Activated naive CD4-positive, alpha-beta T cell treated with Interleukin-2 at 50 U/mL for 16 hours (primary cell): ENCODE measurements at places on chromosomes 7 and 10.
A peak's percentile ranks its signal among the peaks of the same experiment; 100 is the strongest.

- no peak for DNase-seq
Observed at GRCh38 chr7:70098905-70099672, 500.8 kb downstream of the AUTS2 start.

DNA sequence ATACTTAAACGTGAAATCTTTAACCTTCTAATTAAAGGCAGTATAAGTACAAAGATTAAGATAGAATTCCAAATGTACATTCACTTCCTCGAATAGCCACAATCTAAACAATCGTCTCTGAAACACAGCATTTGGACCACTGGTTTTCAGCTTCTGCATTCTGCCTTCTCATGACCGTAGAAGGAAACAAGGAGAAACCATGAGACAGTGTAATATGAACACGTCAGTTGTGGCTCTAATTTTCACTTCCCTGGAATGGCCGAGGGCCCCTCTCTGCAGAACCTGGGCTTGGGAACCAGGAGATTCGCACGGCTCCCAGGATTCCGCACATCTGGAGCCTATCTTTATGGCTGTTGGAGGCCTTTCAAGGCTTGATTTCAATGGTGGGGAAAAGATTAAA is 189.3 kb downstream of the KLF6 start:
- no peak for DNase-seq

GRCh38 chr7:20395104-20395503 is 64.4 kb downstream of the ITGB8 start:
- no peak for DNase-seq

DNA sequence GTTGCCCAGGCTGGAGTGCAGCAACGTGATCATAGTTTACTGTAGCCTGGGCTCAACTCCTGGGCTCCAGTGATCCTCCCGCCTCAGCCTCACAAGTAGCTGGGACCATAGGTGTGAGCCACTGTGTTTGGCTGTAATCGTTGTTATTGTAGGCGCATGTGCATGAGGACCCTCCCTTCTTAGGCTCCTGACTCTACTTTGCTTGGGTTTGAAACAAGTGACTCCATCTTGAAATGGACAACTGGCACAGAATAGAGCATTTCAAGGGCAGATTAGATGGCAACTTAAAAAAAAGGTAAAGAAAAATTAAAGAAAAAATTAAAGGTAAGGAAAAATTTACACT is 15.4 kb upstream of the GIMAP8 start:
- DNase-seq: no peak

DNA sequence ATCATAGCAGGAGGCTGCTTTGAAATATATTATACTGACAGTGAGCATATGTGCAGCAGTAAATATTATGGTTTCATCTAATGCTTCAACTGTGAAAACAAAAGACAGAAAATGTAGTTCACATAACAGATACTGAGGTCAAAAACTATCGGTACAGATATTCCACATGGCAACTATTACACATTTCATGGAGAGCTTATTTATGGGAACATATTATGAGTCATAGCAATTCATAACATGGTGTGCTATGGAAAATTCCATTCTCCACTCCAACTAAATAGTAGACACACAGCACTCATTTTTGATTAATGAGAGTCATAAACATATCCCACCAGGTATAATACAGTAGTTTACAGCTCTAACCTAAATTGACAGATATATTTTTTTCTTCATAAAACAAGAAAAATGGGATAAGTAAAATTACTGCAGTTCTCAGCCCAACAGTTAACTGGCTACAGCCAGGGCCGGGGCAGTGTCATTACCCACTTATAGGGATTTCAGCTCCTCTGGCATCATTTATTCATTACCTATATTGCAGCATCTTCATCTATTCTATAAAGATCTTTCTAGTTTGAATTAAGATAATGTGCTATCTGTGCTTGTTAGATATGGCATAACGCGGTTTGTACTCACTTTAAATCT is 475.6 kb upstream of the KLF6 start:
- no peak for DNase-seq

DNA sequence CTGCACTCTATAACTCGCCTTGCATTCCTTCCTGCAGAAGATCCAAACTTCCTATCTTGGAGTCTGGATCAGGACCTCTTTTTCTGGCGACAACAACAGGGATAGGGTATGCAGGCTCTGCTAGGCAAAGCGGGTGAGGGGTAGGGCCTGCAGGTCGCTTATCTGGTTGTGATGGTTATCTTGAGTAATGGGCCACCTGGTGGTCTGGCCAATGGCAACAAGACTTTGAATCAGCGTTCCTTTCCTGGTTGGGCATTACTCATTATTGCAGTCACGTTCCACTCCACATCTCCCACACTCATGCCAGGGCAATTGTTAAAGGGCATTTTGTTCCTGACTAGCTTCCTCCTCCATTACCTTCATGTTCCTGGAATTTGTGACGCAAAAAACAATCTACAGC is 48.4 kb upstream of the PLXDC2 start:
- no peak for DNase-seq

DNA sequence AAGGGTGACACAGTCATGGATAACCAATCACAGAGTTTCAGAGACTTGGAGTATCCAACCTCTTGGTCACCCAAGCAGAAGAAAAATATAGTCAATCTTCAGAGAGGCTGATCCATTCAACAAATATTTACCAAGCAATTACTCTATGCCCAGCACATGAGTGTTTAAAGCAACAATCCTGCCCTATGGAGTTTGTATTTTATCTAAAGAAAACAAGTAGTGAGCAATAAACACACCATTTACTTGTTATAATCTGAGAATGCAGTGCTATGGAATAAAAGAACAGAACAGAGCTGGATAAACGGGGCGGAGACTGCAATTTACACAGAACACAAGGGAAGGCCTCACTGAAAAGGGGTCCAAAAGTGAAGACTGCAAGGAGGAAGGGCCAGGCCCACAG is 63.8 kb downstream of the GRB10 start:
- no peak for DNase-seq

DNA sequence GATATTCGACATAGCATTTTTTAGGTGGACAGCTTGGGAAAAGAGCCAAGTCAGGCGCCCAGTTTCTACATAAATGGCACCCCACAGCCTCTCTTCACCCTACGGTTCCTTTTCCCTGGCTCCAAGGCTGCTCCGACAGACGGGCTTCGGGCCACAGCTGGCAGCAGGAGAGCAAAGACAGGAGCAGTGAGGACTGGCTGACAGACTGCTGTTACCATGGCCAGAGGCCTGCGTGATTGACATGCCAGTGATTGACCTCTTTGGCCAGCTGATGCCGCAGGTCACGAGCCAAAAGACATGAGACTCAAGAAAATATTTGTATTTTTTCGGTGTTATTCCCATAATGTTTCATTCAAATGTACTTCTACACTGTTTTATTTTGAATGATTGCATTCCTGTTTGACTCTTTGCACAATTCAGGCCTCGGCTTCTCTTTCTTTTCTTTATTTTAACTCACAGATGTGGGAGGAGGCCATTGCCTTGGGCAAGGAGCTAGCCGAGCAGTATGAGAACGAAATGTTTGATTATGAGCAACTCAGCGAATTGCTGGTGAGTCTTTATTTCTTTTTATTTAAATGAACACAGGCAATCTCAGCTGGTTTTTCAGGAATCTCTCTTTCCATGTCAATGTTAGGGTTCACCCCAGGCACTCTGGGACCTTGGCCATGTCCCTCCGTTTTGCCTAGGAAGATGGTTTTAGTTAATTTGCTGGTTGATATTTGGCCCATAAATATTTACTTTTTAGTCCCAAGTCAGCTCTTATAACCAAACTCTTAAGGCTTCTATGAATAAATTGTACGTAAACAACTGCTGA is 146.3 kb upstream of the NPS start:
- no peak for DNase-seq

- no peak for DNase-seq
Observed at GRCh38 chr10:8513155-8514147, 459.0 kb downstream of the GATA3 start.

DNA sequence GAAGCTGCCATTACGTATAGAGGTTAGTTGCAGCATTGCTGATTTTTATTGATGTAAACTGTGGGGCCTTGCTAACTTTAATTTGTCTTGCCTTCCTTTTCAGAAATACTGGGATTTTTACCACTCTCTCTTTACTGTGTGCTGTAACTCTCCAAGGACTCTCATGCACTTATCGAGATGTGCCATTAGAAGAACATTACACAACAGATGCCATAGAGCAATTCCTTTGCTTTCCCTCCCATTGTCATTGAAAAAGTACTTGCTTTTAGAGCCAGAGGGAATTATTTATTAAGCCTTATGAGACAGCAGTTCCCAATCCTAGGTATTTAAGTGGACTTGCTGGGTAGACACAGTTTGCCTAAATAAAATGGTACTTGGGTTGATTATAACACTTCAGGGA is 51.7 kb downstream of the ASB4 start:
- no peak for DNase-seq

- DNase-seq: no peak
Observed at GRCh38 chr7:26958834-26959233, 94.4 kb upstream of the SKAP2 start.

DNA sequence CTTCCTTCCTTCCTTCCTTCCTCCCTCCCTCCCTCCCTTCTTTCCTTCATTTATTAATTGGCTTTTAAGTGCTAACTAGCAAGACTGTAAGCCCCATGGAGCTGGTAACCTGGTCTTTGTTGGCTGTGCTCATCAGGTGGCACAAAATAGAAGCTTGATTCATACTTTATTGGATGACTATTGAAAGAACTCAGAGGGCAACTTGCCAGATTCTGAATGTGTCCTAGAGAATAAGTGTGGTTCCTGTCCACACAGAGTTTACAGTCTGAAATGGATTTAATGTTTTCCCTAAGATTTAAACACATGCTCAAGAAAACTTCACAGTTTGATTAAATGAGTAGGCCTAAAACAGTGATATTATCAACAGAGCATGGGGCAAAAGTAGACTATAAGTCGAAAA is 3.1 kb upstream of the CACNB2 start:
- no peak for DNase-seq

- no peak for DNase-seq
Observed at GRCh38 chr10:70786799-70787415, 1.7 kb upstream of the TBATA start.

DNA sequence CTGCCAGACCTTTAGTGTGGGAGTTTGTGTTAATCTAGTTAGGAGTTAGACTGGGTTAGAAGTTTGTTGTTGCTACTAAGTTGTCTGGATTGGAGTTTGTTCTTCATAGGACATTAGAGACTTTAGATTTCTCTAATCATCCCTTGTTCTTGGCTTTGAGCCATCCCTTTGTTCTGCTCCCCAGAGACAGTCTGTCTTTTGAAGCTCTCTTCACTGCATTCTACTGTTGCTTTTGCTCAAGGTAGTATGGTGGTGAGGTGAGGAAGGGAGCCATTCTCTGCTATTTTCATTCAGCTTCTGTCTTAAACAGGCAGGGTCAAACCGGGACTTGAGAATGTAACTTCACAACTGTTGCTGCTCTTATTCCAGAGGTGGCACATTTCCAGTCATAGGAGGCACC is 10.4 kb upstream of the TARP start:
- DNase-seq: no peak

- no peak for DNase-seq
Observed at GRCh38 chr7:92150450-92151017, 16.3 kb upstream of the CYP51A1 start.

DNA sequence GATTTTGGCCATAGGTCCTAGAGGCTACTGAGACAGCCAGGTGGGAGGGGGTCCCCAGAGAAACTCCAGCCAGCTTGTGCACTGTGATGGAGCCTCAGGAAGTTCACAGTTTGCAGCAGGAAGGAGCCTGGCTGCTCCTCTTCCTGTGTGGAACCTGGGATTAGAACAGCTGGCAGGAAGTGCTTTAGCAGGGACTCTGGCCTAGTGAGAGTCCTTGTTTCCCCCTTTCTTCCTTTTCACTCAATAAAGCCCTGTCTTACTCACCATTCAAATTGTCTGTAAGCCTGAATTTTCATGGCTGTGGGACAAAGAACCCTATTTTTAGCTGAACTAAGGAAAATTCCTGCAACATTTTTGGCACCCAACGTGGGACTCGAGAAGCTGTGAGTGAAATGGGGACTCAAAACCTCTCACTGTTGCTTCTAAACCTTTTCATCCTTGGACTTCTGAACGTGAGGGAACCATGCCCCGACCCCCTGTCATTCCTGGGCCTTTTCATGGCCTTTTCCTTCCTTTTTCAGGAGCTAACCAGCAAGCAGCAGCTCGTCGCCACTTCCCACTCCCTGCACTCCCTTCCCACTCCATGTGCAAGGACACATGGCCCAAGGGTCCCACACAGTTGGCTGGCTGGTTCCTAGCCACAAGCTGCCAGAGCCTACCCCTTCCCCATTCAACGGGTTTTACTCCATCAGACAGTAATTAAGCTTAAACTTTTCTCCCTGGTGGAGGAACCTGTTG is 32.8 kb upstream of the SORCS3 start:
- DNase-seq: no peak

- no peak for DNase-seq
Observed at GRCh38 chr7:30787486-30787885, 16.3 kb downstream of the MINDY4 start.

DNA sequence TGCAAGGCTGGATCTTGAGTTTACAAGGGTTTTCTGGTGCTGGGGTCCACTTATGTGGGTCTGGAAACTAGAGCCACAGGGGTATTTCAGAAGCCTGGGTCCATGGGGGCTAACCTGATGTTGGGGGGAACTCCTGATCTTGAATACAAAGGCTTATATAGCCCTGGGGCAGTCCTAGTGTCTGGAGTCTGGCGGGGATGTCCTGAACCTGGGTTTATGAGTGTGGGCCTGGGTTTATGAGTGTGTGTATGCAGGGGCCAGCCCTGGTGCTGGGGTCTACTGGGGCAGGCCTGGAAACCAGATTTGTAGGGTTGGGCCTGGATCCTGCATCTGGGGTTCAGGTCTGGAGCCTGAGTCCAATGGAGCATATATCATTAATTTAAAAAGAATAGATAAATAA is 146.5 kb upstream of the C1GALT1 start:
- no peak for DNase-seq

- DNase-seq: peak; percentile 60
Observed at GRCh38 chr10:110207805-110208613, 604 bp downstream of the MXI1 start.

- no peak for DNase-seq
Observed at GRCh38 chr10:115774721-115775120, 498.3 kb downstream of the GFRA1 start.

- DNase-seq: no peak
Observed at GRCh38 chr10:74936577-74937265, 110.3 kb downstream of the KAT6B start.

DNA sequence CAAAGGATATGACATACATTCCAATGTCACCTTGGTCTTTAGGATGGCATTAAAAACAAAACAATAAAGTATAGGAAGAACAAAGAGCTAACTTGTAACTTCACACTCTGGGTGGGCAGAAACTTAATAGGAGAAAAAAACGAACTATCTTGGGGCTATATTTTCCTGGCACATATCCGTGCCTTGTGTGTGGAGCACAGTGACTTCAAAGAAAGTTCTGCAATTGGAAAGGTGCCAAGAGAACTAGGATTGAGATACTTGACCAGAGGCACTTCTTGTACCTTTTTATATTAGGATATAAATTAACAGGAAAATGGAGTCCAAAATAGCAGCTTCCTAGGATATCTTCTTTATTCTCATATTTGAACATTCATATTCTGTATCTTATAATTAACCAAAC is 148.4 kb downstream of the SEMA3D start:
- DNase-seq: no peak

GRCh38 chr10:78944723-78945312 is 123.9 kb upstream of the ZMIZ1 start:
- no peak for DNase-seq
